ENCODE measurements at places on chromosomes 1 and 21. TPM values are rescaled to one million over a fixed set of nuclear protein-coding genes. Genes with fewer than 3 reads are reported as not detected.

DNA sequence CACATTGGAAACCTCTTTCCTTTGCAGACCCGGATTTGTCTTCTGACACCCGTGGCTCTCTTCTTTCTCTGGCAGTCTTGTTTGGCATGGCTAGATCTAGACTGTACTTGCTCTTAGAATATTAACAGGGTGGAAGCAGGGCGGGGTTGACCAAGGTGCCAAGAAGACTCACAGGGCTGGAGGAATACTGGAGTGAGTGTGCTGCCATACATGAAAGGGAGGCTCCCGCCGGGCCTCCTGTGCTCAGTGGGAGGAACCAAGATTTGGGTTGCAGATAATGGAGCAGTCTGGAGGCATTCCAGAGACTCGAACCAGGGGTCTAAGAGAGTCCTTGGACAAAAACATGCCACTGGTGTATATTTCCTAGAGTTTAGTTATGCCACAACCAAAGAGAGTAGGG, 27.6 kb upstream of the SNX27 start:
- DNase-seq, result no peak

GRCh38 chr1:84479998-84480397, 932 bp downstream of the RPF1 start:
- DNase-seq, result no peak

- no peak for DNase-seq
Measured at GRCh38 chr1:230195199-230195598, 128.2 kb downstream of the GALNT2 start.

- DNase-seq, result no peak
Measured at GRCh38 chr1:32187850-32188249, 8.4 kb downstream of the TXLNA start.

DNA sequence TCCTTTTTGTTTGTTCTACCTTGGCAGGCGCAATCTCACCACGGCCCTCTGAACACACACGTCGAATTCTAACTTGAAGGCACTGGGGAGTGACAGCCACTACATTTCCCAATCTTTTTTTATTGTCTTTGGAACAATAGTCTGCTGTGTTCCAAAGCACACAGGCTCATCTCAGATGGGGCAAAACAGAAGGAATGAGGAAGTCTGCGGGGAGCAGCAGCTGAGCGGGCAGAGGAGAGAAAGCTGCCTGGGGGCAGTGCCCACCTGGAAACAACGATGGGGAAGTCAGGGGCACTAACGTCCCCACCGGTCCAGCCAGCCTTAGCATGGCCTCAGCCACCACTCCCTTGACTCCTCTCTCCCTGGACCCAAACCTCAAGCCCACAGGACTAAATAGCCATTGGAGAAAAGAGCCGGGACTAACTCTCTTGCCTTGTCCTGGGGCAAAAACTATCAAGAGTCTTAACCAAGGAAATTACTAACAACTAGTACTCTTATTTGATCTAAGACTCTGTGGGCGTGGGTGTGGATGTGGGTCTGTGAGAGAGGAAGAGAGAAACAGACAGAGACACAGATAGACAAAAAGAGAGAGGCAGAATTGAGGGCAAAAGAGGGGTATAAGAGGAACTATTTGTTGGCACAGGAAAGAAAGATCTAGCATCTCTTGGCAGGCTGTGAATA, 34.2 kb downstream of the SYF2 start:
- DNase-seq, result no peak

GRCh38 chr1:212074313-212074712, 38.8 kb downstream of the DTL start:
- DNase-seq, result no peak

DNA sequence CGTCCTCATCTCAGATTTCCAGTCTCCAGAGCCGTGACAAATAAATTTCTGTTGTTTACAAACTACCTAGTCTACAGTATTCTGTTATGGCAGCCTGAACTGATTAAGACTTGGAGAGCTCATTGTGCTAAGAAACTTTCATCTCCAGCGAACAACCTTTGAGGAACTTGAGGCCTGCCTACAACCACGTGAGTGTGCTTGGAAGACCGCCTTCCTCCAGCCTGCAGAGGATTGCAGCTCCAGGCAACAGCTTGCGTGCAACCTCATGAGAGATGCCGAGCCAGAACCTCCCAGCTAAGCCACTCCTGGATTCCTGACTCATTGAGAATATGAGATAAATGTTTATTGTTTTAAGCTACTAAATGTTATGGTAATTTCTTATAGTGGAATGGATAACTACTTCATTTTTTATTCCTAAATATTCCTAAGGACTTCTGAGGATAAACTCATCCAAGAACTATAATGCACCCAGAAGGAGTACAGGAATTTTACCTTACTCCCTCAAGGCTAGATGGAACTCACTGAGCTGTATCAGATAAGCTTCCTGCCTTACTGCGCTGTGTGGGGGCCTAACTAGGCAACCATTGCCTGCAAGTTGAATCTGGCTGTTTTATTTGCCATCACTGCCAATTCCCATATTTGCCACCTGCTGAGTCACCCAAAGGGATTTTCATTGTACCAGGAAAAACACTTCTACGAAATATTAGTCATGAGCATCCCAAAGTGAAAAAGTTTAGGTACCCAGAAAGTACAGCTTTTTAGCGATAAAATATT, 17.6 kb downstream of the FAM177B start:
- DNase-seq, result peak; percentile 91

- DNase-seq, result no peak
Measured at GRCh38 chr1:99232172-99232571, 32.1 kb upstream of the PLPPR4 start.

DNA sequence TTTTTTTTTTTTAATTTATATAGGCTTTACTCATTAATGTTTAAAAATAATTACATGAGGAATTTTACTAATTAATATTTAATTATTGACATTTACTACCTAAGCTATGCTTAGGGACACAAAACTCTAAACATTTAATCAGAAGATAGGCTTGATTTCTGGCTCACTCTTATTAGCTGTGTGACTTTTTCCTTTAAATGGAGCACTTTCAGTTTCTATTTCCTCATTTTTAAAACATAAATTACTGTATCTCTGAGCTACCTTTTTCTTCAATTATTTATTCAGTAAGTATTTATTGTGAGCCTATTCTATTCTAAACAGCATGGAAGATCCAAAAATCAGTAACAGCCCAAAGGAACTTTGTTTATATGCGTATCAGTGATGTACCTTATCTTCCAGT, 40.5 kb downstream of the MAP3K7CL start:
- DNase-seq, result no peak

GRCh38 chr1:208165659-208166058, 78.5 kb downstream of the PLXNA2 start:
- DNase-seq, result no peak

DNA sequence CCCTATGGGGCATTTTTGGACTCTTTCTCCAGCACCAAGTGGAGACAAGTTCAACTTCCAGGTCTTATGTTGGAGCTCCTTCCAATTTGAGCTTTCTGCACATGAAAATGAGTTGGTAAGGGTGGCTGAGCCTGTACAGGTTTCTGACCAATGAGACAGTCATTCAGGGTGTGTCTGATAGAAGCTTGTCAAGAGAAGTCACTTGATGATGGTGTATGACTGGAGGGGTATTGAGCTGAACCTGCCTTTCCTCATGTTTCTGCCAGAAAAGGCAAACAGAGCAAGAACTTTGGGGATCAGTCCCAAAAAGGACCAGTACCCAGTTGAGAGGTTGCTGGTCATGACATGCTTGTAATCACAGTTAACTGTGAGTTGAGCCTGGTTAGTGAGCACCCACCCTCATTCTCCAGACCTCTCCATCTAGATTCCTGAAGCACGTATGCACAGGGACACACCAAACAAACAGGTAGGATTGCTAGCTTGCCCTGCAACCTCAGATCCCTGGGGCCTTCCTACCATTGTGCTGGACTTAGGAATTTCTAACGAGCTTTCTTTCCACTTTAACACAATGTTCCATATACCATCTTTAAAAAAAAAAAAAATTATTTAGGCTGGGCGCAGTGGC, 26.6 kb downstream of the FAM89A start:
- DNase-seq, result no peak

REN gene
- total RNA-seq, result not detected

CYP4A22 gene
- total RNA-seq, result not detected

OXCT2 gene
- not detected for total RNA-seq

OR2G2 gene
- not detected for total RNA-seq

Measured in A172 (cell line).